ENCODE measurements at places on chromosomes 2 and 18.

DNA sequence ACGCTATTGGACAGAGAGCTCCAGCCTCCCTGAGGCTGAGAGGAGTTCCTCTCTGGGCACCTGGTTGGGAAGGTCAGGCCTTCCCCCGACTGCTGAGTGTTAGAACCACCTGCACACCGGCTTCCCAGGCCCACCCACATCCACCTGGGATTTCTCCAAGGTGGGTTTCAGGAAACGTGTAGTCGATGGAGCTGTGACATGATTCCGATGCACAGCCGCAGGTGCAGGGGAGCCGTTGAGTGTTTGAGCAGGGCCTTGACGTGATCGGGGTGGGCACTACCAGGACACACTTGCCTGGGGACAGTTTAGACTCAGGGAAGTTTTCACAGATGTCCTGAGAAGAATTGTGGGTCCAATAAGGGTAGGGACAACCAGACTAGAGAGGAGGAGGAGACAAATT lies 21.8 kb upstream of the GIGYF2 start:
- DNase-seq: no peak

DNA sequence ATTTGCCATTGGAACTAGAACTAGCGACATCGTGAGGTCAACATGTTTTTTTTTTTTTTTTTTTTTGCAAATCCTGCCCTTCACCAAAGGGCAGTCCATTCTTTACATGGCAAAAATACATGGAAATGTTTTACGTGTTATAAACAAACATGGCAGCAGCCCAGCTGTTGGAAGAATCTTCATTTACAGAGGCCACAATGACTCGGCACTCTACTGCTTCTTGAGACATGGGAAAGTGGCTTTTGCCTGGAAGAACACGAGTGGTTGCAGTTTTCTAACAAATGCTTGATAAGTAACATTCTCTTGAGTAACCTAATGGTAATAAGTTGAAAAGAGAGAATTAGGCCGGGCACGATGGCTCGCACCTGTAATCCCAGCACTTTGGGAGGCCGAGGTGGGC lies 22.8 kb upstream of the POLR1B start:
- DNase-seq: no peak

DNA sequence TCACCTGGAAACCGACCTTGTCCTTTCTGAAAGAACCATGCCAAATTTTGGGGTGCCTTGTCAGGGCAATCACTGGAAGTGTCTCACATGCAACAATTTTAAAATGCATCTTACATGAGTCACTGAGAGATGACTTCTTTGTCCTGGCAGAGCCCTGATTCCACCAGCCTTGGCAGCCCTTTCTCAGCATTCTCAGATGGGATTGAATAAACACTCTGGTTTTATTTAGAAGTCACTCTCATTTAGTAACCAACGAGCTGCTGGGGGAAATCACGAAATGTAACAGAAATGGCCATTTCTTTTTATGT lies 3.8 kb upstream of the ATP8B1 start:
- DNase-seq: no peak

DNA sequence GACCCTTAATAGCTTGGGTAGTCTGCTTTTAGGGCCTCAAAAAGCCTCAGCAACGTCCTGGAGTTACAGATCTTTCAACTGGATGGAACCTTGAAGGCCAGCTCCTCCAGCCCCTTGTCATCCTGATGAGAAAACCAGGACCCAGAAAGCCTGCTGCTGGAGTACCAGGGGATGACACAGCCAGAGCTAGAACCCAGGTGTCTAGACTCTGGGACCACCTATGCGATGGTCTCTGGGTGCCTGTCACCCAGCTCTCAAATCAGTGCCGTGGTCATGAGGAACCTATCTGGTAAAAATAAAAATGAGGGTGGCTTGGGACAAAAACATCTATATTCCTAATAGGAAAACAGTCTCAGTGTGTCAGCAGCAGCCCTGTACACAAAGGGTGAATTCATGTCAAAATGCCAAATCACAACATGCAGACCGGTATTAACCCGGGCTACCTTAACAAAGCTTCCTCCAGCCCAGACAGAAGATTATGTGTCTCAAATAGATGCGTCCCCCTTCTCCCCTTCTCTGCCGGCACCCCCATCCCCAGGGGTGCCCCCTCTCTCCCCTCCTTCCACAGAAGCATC lies 28.5 kb downstream of the SMAD7 start:
- no peak for DNase-seq

DNA sequence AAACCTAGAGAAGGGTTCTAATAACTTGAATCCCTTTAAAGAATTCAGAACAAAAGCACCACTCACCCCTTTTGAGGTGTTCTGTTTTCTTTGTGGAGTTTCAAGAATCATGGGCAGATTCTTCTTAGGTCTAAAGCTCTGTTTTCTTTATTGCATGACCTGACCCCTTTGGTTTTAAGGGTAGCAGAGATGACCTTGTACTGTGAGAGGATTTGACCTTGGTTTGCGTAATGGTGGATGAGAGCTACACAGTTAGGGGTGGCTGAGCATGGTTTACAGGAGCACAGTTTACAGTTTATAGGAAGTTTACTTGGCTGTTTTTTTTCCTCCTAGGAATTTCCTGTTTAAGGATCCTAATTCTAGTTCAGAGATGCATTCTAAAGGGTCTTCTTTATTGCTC lies 1095.6 kb upstream of the NRXN1 start:
- DNase-seq: no peak

DNA sequence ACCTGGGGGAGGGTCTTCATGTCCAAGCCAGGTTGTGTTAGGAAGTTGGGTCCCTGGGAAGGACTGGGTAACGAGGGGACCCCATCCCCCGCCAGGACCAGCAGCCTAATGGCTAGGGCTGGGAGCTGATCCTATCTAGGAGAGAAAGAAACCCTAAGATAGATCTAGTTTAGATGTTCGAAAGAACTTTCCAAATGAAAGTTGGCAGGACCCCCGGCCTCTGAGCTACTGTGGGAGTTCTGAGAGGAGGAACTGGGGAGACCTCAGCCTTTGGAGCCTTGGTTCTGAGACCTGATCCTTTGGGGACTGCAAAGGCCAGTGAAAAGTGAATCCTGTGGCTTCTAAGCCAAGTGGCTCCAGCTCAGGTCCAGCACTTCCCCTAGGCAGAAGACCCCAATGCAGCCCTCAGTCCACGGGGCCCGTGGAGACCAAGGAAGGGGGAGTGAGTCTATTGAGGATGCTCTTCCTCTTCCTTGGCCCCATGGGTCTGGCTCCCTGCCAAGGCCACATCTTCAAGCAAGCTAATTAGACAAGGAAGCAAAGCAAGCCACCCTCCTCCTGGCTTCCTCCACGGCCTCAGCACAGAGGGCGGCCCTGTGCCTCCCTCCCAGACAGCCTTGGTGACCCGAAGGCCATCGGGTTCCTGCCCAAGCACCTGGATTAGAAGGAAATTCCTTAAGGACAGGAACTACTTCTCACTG lies 23.5 kb downstream of the CCT7 start:
- no peak for DNase-seq

DNA sequence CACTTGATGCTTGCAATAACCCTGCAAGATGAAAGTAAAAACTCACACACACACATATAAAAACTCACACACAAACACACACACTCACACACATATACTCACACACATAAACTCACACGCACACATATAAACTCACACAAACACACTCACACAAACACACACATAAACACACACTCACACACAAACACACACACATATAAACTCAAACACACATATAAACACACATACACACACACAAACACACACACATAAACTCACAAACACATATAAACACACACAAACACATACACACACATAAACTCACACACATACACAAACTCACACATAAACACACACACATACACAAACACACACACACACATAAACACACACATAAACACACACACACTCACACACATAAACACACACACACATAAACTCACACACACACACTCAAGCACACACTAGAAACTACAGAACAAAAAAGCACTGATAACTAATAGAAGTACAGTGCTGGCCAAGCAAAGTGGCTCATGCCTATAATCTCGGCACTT lies 117.7 kb upstream of the TEKT4 start:
- DNase-seq: no peak

DNA sequence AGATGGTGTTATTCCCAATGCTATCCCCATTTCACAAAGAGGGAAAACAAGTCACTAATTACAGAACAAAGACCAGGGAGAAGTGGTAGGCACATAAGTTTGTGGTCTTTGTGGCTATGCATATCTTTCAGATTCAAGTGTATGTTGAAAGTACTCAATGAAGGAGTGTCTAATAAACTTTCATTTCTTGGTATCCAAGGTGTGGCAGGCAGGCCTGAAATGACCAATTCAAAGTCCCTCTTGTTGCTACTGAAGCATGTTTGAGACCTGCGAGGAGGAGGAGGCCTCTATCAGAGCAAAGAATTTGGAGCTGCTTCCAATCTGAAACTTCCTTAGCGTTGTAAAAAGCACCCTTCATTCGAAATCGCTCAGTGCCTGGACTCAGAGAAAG lies 60.9 kb upstream of the KLF7 start:
- DNase-seq: no peak

Data from NCI-H1417 (cell line).